ENCODE measurements at places on chromosomes 16 and 17.

- DNase-seq = no peak
Observed at GRCh38 chr16:24996301-24996700, 18.9 kb downstream of the ARHGAP17 start.

GRCh38 chr16:2967211-2967631 is 1.9 kb upstream of the PAQR4 start:
- no peak for DNase-seq

- DNase-seq = no peak
Observed at GRCh38 chr17:76234354-76234679, 6.0 kb downstream of the RNF157 start.

DNA sequence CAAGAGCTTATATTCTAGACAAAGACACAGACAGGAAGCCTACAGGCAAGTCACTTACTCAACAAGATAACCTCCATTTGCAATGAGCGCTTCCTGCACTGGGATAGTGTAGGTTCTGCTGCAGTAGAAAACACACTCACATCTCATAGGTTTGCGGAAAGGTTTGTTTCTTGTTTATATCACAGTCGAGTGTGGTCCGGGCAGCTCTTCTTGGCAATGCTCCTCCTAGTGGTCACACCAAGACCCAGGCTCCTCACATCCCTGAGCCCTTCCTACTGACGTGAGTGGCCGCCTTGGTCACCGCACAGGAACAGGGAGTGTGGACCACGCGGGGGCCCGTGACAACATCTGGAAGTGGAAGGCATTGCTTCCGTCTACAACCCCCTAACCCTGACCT is 48.0 kb upstream of the RBFOX3 start:
- DNase-seq = no peak

GRCh38 chr17:79101111-79101673 is 26.6 kb downstream of the ENGASE start:
- no peak for DNase-seq

- DNase-seq = no peak
Observed at GRCh38 chr17:56434610-56435009, 158.9 kb upstream of the NOG start.

DNA sequence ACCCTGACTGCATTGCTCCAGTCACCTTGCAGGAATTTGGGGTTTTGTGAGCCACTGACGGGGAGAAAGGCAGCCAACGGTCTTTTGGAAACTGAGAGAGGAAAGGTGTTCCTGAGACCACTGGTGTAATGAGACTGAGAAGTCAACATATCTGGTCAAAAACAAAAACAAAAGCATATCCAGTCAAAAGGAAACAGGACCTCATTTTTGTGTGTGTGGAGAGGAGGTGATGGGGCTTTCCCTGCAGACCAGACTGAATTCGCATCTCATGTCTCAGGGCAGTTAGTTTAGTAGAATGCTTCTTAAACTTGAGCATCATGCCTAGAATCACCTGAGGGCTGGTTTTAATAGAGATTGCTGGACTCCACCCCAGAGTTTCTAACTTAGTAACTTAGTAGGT is 198.4 kb downstream of the COPRS start:
- no peak for DNase-seq

DNA sequence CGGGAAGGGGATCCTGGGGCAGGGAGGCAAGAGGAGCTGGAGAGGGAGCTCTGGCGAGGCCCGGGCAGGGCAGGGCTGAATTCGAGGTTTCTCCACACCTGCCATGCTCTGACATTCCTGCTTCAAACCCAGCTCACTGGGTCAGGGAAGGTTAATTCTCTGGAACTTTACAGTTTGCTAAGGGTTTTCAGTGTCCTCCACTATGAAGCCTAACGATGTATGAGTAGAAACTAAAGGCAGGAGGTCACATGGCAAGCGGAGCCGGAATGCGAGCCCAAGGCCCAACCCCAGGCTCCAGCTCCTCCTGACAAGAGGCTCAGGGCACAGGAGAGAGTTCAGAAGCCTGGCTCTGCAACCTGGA is 29.2 kb downstream of the DCAKD start:
- DNase-seq = no peak

DNA sequence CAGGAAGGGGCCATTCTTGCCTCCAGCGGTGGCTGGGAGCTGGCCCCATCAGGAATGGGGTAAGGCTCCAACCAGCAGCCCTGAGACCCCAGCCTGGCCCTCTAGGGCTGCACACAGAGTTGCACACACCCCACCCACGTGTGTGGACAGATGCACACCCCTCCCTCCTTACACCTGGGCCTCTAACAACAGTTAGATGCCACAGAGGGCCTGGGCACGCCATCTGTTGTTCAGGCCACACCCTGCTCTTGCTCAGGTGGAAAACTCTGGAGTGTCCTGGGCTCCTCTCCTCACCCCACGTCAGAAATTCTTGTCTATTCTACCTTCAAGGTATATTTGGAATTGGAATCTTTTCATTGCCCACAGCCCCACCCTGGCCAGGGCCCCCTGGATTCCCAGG is 13.3 kb upstream of the RAI1 start:
- DNase-seq = no peak

GRCh38 chr16:22424161-22424937 is 49.9 kb upstream of the CDR2 start:
- DNase-seq = no peak
